MV-4-11 (cell line): ENCODE measurements at places on chromosomes 7 and 10.

DNA sequence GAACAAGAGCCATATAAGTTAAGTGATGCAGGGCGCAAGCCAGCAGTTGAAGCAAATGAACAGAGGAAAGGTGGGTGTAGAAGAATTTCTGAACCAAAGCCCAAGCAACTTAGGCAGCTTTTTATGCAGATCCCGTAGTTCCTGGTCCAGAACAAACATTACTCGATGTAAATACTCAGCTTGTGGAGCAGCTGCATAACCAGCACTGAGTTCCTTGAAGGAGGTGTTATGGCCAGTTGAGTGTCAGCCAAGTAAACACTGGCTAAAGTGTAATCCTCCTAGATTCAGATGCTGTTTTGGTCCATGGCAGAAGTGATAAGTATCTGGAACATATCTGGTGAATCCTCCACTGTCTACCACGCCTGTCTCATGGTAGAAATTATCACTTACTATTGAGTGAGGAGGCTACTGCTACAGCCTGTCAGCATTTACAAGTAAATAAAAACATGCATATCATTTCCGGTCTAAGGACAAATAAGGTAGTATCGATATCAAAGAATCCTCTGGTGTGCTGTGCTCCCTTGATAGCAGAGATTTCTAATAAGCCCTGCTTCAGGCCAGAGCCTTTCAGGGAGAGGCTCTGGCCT, 213.9 kb downstream of the DYNC1I1 start:
- no peak for DNase-seq

DNA sequence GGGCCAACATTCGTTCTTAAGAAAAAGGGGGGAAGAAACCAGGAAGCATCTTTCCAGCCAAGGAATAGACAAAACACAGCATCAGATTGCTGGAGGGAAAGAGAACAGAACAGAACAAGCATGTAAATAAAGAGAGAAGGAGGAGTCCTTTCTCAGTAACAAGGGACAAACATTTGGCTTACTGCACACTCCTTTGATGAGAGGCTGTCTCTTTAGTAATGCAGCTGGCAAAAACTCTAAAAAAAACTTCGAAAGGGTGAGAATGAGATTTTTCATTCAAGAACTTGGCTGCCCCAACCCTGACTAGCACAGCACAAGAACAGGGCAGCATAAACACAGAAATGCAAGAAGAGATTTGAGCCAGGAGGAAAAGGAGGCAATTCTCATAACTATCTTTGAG, 38.9 kb upstream of the IL6 start:
- DNase-seq = no peak

DNA sequence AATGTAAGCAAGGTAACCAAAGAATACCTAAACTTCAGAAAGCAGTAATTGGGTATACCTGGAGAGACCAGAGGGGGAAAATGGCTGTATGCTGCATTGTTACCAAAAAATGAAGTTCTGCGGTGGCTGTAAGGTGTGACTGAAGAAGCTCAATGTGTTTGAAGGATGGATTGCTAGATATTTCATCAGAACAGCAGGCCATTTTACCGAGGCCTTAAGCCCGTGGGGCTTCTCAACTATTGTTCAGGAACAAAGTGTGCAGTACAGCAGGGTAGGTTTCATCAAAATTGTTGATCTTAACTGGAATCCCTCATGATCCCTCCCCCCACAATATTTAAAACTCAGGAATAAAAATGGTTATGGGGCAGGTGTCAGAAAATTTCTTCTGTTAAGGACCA, 204.0 kb upstream of the GHITM start:
- DNase-seq = no peak

GRCh38 chr10:124602121-124602561, 140.5 kb downstream of the LHPP start:
- no peak for DNase-seq

- DNase-seq = no peak
These were observed 2.4 kb upstream of the NKX6-2 start for GRCh38 chr10:132788180-132788830.

DNA sequence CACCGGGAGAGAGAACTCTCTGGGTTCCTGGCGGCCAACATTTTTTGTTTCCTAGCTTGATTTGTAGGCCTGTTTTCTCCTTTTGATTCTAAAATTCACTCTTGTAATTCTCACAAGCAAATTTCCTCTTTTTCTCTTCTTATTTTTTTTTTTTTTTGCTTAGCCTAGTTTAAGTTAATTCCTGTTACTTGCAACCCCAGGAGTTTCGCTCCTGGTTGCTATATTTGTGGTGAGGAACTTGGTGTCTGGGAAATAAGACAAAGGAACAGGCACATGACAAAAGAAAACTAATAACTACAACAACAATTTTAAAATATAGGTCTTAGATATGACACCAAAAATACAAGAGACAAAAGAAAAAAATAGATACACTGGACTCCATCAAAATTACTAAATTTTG, 6.7 kb downstream of the AOAH start:
- DNase-seq = peak; percentile 78

- DNase-seq = peak; percentile 24
These were observed 20.0 kb downstream of the CUBN start for GRCh38 chr10:17109475-17110207.

DNA sequence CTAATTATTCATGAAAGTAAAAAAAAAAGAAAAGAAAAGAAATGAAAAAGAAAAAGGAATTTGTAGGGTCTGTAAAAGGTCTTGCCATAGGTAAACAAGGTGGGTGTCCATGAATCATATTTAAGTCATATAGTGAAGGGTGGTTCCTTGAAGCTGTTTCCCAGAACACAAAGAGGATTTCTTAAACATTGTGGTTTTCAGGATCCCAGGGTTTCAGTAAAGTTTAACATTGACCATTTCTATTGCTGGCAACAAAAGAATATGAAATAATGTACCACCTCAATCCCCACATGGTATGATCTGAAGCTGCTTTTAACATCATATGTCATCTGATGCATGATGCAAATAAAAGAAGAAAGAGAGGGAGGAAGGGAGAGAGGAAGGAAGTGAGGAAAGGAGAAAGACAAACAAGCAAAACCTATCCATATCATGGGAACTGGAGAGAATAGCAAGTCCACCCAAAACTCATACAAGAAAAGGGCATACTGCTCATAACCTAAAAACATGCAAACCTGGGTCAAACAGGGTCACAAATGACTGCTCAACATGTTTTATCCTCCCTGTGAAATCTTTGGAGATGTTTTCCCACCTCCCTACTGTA, 663.5 kb downstream of the SORCS1 start:
- DNase-seq = no peak

- peak; percentile 22 for DNase-seq
These were observed 1.8 kb downstream of the RP9 start for GRCh38 chr7:33107136-33108066.

DNA sequence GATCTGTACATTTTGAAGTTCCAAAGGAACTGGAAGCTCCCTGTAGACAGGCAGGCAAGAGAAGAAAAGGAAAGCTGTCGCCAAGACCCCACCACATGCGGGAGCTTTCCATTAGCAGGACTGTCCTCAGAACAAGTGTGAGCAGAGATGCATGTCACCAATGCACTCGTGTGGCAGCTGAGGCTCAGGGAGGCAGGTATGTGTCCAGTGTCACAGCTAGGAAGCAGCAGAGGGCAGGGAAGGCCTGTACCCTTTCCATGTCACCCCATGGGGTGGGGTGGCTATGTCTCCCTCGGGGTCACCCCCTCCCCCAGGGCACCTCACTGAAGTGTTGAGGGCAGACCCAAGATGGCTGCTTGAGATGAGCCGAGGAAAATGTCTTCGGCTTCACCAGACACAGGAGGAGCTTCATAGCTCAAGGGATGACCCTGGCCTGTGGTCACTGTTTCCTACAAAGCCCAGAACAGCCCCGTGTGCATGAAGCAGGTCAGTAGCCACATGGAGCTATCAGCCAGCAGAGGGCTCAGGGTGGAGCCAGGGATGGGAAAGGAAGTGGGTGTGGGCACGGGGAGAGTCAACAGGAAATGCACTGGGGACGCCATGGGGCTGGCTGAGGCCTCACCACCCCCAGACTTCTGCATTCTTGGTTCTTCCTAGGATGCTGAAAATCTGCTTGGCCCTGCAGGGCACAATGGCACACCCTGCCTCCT, 96.6 kb downstream of the FAM53B start:
- DNase-seq = peak; percentile 94

GRCh38 chr7:6260291-6261187, 11.9 kb downstream of the CYTH3 start:
- DNase-seq = no peak
